Activated CD4-positive, alpha-beta T cell treated with anti-CD3 and anti-CD28 coated beads, Interleukin-2, amount 50 U/mL, for 24 hours (primary cell): ENCODE measurements at places on chromosomes 11 and 22.

- DNase-seq = no peak
Observed at GRCh38 chr22:47086596-47087248, 324.3 kb downstream of the TBC1D22A start.

- no peak for DNase-seq
Observed at GRCh38 chr11:30255637-30256036, 24.8 kb downstream of the FSHB start.

DNA sequence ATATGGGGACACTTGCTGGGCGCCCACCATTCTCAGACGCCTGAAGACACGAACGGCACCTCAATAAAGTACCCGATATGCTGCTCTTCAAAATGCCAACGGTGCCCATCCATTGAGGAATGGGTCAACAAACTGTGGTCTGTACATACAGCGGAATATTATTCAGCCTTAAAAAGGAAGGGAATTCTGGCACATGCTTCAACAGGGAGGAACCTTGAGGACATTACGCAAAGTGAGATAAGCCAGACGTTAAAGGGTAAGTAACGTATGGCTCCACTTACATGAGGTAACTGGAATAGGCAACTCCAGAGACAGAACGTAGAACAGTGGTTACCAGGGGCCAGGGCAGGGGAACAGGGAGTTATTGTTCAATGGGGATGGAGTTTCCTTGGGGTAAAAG is 28.0 kb downstream of the PRDM10 start:
- DNase-seq = no peak

GRCh38 chr22:45709060-45709739 is 37.6 kb downstream of the ATXN10 start:
- DNase-seq = no peak

DNA sequence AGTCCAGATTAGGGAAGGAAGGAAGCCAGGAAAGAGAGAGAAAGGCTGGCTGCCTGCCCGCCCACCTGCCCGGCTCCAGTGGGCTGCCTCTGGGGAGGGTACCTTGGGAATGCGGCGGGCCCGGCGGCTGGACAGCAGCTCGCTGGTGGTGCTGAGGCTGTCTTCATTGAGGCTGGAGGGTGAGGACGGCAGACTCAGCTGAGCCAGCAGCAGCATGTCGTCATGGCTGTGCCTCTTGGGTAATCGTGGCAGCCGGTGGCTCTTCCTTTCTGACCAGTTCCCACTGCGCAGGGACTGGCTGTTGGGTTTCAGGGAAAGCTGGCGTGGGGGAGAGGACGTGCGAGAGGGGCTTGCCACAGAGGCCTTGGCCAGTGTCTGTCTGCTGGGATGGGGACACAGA is 32.9 kb downstream of the RPL27A start:
- DNase-seq = no peak

- DNase-seq = no peak
Observed at GRCh38 chr11:34065505-34066203, 14.1 kb downstream of the CAPRIN1 start.

- no peak for DNase-seq
Observed at GRCh38 chr11:10048350-10048749, 245.7 kb downstream of the SBF2 start.

DNA sequence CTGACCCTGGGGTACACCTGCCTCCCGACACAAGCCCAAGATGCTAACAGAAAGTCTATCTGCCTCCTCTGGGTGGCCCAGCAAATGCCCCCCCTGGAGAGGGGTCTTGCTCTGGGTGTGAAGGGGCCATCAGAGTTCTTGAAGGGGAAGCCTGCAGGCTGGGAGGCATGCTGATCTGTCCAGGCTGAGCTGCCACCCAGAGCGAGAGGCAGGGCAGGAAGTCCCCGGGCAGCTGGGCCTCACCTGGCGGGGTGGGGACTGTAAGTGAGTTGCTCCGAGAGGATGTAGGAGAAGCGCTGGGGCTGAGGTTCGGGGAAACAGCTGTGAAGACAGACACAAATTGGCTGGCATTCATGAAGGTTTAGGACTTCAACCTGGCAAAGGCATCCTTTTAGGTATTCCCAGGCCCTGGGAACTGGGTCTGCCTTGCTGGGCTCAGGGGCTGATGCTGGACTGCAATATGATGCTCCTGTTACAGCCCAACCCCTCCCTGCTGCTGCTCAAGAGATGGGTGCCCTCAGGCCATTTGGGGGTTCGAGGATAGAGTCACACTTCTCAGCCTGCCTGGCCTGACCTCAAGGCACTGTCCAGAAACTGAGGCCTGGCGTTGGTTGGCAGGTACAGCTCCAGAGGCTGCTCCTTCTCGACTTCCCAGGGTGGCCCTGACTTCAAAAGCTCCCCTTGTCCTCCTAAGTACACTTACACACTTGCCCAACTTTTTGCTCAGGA is 60.2 kb upstream of the LYVE1 start:
- DNase-seq = no peak

GRCh38 chr22:47678048-47678447 is 915.6 kb downstream of the TBC1D22A start:
- DNase-seq = no peak

- no peak for DNase-seq
Observed at GRCh38 chr22:36308880-36309279, 55.9 kb downstream of the APOL1 start.

GRCh38 chr11:99614352-99614751 is 593.6 kb downstream of the CNTN5 start:
- DNase-seq = no peak

GRCh38 chr11:88886796-88887195 is 179.0 kb downstream of the GRM5 start:
- no peak for DNase-seq
